ENCODE measurements at places on chromosomes 12 and 14.
A peak's percentile ranks its signal among the peaks of the same experiment; 100 is the strongest.

- no peak for DNase-seq
Observed at GRCh38 chr12:59414051-59414450, 181.8 kb upstream of the SLC16A7 start.

DNA sequence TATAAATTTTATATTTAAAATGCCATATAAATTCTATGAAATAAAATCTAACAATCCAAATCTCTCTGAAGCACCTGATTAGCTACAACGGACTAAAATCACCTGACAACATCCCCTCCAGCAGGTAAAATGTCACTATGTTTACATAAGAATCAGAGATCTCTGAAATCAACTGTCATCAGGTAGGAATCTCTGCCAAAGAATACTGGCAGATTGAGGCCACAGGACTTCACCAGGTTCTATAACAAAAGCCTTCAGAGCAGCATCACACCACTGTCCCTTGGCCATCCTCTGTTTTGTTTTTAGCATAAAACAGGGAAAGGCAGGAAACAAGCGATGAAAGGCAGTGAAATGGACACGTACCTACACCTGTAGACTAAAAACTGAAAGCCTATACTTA, 22.1 kb downstream of the FGD6 start:
- no peak for DNase-seq

- no peak for DNase-seq
Observed at GRCh38 chr14:32825058-32825457, 113.6 kb upstream of the NPAS3 start.

GRCh38 chr12:78580296-78580695, 284.3 kb upstream of the SYT1 start:
- no peak for DNase-seq

GRCh38 chr12:457676-458075, 2.1 kb upstream of the B4GALNT3 start:
- DNase-seq, result no peak

DNA sequence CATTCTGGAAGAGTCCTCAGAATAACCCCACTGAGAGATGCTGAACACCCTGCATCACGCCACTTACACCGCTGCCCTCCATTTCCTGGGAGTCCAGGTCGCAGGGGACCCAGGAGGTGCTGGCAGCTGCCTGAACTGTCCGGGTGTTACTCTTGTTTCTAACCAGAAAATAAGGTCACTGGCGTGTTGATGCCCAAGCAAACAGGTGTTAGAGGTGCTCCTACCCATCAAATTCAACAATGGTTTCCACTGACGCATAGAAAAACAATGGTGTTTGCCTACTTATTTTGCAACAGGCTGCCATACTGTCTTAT, 23.8 kb downstream of the PITPNM2 start:
- no peak for DNase-seq

DNA sequence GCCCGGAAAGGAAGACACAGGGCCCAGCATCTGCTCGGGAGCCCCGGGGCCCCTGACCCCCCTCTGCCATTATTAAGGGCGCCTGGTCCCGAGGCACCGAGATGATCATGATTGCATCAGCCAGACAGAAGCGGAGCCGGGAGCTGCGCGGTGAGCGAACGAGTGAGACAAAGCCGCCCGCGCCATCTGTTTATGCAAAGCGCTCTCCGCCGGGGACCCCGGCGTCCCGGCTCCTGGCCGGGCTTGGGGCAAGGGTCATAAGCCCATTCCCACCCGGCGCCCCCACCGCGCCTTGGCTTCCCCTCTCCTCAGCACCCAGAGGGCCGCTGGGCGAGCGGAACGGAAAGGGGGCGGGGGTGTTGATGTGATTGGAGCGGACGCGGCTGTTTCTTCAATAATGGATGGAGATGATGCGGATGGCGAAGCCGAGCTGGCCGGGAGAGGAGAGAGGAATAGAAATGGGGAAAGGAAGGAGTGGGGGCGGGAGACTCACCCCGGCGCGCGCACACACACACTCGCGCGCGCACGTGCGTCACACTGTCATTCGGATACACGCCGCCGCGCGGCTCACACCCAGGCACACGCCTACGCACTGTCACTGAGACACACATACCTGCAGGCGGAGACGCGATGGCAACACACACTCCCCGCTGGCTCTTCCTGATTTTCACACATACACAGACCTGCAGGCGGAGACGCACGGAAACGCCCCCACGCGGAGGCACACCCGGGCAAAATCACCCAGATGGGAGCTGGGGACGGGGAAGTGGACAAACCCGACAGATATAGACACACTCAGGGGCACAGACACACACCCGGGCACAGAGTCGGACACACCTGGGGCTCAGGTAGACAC, 10.7 kb downstream of the STAC3 start:
- DNase-seq, result peak; percentile 74

DNA sequence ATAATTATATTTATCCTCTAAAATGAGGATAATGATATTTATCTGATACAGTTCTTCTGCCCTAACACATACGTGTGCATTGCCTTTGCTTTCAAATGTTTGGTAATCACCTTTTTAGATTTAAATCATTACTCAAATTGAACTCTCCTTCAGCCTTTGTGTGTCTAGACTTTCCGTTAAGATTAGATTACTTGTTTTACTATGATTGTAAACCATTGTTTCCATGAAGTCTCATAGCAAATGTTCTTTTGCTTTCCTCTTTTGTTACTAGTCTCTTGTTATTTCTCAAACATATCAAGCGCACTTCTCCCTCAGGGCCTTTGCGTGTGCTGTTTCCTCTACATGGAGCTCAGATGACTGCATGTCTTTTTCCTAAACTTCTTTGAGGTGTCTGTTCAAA, 63.7 kb downstream of the ETV6 start:
- DNase-seq, result no peak

- no peak for DNase-seq
Observed at GRCh38 chr14:106625186-106625585, 1098.8 kb downstream of the TMEM121 start.

DNA sequence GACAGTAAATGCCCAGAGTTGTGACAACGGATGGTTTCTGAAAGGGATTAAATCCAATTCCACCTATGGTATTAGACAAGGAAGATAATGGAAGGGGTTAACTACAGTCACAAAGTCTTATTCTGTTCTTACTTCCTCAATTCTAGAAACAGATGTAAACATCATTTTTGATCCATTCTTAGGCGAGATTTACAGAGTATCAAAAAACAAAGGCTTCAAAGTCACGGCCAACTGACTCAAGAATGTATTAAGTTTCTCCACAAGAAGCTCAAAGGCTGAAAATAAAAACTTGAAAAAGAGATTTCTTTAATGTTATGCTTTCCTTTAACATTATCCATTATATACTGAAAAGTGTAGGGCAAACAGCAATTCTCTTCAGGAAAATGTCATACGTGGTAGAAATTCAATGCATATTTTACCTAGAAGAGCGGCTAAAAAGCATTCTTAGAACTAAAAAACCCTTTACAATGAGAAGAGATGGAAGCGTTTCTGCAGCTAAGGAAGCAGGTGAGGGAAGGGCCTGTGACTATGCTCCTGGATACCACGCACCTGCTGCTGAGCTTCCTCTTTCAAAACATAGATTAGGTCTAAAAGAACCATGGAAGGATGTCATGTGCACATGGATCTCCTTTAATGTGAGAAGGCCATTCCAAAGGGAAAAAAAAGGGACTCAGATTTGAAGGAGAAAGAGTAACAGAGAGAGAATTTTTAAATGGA, 185.8 kb downstream of the STXBP6 start:
- DNase-seq, result no peak

DNA sequence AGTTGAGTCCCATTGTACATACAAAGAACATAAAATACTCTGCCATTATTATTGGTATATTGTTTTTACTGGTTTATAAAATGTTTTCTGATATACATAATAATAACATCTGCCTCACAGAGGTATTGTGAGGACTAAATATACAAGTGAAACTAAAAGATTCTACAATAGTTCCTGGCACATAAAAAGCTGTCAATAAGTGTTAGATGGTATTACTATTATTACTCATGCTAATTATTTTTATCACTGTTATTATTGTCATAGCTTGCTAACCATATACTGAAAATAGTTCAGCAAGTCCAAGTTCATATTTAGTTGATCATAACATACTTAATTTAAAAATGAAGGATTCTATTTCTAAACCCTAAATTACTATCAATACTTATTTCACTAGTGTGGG, 34.4 kb downstream of the BTG1 start:
- DNase-seq, result no peak

DNA sequence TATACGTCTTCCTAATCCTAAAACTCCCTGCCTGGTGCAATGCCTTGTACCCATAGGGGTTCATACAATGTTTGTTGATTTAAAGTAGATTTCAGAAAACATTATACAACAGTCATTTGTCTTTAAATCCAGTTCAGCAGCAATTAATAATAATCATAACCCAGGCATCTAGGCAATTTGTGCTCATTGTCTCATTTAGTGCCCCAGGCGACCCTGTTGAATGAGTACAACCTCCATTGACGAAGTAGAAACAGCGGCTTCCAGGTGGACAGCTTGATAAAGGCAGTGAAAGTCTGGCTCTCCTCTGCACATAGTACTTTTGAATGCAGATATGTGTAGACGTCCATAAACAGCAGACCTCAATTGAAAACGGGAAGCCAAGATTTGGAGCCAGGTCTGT, 82.9 kb upstream of the CPM start:
- no peak for DNase-seq

DNA sequence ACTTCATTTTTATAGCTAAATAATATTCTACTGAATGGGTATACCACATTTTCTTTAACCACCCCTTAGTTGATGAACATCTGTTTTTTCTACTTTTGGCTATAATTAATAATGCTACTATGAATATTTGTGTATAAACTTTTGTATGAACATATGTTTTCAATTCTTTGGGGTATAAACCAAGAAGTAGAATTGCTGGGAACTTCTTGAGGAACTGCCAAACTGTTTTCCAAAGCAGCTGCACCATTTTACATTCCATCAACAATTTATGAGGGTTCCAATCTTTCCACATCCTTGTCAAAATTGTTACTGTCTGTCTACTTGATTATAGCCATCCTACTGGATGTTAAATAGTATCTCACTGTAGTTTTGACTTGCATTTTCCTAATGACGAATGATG, 221.8 kb downstream of the PRKD1 start:
- no peak for DNase-seq

GRCh38 chr12:48351022-48351708, 446 bp upstream of the ZNF641 start:
- DNase-seq, result peak; percentile 81

DNA sequence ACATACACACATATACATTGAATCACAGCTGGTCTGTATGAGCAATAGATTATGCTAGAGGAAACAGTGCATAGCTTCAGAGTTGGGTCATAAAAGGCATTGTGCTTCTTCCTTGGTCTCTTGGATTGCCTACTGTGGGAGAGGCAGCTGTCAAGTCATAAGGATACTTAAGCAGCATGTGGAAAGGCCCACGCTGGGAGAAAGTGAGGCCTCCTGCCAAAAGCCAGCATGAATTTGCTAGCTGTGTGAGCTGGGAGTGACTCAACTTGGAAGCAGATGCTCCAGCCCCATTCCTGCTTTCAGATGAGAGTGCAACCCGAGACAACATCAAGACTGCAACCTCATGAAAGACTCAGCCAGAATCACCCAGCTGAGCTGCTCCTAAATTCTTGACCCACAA, 311.9 kb upstream of the TBX3 start:
- no peak for DNase-seq

DNA sequence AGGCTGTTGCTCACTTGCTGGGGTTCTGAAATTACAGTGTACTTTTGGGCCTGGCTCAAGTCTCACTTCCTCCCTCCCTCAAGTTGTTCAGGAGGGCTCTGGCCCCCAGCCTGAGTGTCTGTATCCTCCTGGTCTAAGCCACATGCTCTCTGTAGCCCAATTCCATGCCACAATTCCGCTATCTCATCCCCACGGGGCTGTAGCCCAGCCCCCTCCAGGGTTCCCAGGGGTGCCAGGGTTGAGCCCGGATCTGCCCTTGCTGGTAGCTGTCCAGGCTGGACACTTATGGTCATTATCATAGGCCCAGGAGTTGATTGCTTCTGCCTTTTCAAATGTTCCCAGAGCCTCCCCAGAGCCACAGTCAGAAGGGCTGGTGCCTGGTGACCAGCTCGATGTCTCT, 65.3 kb downstream of the PRIMA1 start:
- peak; percentile 8 for DNase-seq

GRCh38 chr12:6724409-6724797, 557 bp downstream of the COPS7A start:
- DNase-seq, result no peak

DNA sequence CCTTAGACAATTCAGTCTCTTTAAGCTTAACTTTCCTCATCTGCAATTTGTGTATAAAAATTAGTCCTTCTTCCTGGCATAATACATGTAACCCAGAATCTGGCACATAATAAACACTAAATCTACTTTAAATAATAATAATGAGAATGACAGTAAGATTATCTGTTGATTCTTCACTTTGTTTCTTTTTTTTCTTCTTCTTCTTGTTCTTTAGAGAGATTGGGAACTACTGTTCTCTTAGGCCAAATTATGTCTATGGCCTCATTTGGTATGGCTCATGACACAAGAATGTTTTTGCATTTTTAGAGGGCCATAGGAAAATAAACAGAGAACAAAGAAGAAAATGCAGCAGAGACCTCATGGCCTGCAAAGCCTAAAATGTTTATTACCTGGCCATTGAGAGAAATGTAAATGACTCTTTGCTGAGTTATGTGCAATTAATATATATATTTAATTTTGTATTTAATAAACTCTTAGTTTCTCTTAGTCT, 275.8 kb downstream of the SLC6A15 start:
- DNase-seq, result no peak

- DNase-seq, result no peak
Observed at GRCh38 chr14:55441286-55441685, 870 bp upstream of the TBPL2 start.

- DNase-seq, result no peak
Observed at GRCh38 chr14:65847075-65847847, 434.7 kb downstream of the FUT8 start.

GRCh38 chr14:67738740-67739504, 37.2 kb downstream of the RDH12 start:
- DNase-seq, result peak; percentile 81

- DNase-seq, result no peak
Observed at GRCh38 chr14:103312006-103312635, 21.9 kb upstream of the EIF5 start.

GRCh38 chr14:30521899-30522736, 36.8 kb upstream of the G2E3 start:
- DNase-seq, result no peak

DNA sequence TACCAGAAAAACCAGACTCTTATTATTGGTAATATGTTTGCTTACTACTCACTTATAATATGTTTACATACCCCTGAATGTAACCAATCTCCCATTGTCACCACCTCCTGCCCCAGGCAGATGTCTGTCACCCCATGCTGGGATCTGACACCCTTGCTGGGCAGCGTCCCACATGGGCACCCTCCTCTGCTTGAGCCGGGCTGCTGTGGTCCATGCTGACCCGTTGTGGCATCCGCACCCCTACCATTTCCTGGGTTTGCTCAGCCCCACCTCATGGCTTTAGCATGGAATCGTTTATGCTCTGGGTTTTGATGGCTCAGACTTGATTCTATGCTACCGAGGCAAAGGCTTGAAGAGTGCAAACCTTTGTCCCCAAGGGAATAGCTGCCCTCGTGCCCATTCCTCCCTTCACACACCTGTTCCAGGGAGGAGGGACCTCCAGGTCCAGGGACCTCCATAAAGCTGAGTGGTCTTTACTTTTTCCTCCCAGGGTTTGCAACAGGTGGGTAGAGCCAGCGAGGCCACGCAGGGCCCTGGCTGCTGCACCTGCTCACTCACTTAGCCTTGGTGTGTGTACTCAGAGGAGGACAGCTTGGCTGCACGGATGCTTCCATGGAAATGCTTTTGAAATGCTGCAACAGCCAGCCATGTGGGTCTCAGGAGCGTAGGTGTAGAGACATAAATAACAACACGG, 68.7 kb downstream of the PRMT8 start:
- DNase-seq, result no peak

GRCh38 chr12:13962699-13963098, 18.7 kb downstream of the GRIN2B start:
- DNase-seq, result no peak

All from suprapubic skin (tissue), 4 donors.